HFFc6 (cell line): ENCODE measurements at places on chromosomes 12 and 14.
A peak's percentile ranks its signal among the peaks of the same experiment; 100 is the strongest.

GRCh38 chr14:92998946-92999345 is 76.0 kb downstream of the CHGA start:
- DNase-seq, result no peak

- DNase-seq, result no peak
These were observed 91.5 kb downstream of the APAF1 start for GRCh38 chr12:98736352-98737321.

DNA sequence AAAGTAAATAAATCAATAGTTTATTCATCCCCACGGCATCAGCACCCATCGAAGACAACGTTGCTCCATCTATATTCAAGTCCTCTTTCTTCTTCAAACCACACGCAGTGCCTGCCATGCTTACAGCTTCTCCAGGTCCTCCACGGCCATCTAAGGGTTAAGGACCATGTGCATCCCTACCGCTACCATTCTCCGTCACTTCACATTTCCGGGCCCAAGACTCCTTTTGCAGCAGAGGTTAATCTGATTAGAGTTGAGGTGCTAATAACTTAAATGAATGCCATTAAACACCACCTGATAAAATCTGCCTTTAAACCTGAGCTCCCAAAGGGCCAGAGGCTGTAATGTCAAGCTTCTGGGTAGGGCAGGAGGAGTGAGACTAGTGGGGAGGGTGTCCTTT is 79.7 kb upstream of the CCND2 start:
- DNase-seq, result no peak

DNA sequence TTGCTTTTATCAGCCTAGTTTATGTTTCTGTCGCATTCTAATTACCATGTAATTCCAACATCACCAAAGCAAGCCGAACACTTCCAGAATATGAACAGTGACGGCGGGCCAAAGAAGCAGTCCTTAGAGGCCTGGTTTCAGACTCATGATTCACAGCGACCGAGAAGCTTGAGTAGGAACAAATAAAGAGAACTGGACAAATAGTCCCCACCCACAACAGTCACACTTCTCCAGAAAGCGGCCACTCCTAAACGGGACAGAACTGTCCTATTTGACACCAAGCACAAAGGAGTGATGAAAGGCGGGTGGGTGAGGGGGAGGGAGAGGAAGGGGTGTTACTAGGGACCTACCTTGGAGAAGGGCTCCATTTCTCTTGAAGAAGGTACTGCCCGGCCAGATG is 136.4 kb downstream of the FOXN3 start:
- no peak for DNase-seq

- no peak for DNase-seq
These were observed 451.3 kb downstream of the ZFP36L1 start for GRCh38 chr14:68341411-68342212.

DNA sequence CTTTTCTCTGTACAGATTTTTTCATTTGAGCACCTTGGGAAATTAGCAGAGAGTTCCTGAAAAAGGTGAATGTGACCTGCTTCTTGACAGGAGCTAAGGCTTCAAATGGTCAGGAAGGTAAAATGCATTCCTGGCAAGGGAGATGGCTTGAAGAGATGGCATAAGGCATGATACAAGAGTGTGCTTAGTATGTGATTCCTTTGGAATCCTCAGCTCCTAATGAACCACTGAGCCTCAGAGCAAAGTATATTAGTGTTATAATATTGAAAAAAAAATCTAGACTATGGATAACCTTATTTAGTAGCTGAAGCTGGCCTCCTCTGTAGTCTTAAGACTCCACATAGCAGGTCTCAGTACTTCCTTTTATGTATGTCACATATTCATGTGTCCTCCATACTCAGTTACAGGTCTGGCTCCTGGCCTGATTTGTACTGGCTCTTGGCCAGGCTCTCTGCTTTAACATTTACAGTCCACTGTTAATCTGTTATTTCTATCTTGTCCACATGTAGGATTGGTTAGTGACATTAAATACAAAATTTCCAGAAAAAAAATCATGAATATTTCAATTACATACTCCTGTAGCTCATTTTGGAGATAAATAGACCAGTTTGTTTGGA is 17.9 kb downstream of the TOGARAM1 start:
- DNase-seq, result no peak

- DNase-seq, result no peak
These were observed at the start of gene HOXC4 for GRCh38 chr12:54053751-54054741. Gene HOXC4, plus strand, starts transcription at chr12:54053835. Its CDS starts 88 bp downstream, at chr12:54053923.

GRCh38 chr12:99413751-99414150 is 233.8 kb upstream of the GARIN6 start:
- no peak for DNase-seq

- DNase-seq, result no peak
These were observed 125.3 kb downstream of the ESRRB start for GRCh38 chr14:76501156-76501720.

DNA sequence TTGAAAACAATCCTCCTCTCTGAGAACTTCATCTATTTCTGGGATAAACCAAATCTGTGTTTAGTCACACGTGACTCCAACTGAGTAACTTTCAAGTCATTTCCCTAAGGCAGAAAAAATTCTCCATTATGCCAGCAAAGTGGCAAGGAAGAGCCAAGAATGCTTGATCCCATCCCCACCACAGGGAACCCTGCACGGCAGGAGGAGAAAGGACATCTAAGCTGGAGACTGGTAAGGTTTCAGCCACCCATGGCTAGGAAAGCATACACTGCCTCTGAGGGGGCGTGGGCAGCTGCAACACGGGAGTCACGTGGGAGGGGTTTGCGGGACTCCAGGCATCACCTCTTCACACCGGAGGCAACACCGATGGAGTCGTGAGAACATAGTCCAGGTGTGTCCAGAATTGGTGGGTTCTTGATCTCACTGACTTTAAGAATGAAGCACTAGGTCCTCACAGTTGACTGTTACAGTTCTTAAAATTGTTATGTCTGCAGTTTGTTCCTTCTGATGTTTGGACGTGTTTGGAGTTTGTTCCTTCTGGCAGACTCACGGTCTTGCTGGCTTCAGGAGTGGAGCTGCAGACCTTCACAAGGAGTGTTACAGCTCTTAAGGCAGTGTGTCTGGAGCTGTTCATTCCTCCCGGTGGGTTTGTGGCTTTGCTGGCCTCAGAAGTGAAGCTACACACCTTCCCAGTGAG is 2.7 kb upstream of the SIVA1 start:
- peak; percentile 71 for DNase-seq

- DNase-seq, result no peak
These were observed 188.3 kb downstream of the CAPZA3 start for GRCh38 chr12:18926188-18926587.

GRCh38 chr12:109827566-109828550 is 5.3 kb downstream of the TRPV4 start:
- DNase-seq, result no peak

DNA sequence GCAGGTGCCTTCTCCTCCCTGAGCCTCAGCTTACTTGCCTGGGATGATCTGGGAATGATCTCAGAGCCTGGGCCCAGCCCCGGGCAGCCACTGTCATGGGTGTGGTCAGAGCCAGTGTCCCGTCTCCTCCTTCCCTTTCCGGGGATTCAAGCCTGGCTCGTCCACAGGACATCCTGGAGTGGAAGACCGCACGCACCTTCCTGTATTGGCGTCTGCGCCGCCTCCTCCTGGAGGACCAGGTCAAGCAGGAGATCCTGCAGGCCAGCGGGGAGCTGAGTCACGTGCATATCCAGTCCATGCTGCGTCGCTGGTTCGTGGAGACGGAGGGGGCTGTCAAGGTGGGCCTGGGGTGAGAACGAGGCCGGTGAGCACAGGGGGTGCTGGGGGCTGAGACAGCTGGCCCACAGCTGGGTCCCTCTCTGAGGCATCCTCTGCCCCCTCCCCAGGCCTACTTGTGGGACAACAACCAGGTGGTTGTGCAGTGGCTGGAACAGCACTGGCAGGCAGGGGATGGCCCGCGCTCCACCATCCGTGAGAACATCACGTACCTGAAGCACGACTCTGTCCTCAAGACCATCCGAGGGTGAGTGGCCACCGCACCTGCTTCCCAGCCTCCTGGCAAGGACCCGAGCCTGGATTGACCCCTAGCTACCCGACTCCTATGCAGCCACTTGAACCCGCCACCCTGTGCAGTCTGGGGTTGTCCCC is 44.0 kb downstream of the FOXN4 start:
- DNase-seq, result no peak

GRCh38 chr12:20028033-20028432 is 340.3 kb upstream of the PDE3A start:
- no peak for DNase-seq

DNA sequence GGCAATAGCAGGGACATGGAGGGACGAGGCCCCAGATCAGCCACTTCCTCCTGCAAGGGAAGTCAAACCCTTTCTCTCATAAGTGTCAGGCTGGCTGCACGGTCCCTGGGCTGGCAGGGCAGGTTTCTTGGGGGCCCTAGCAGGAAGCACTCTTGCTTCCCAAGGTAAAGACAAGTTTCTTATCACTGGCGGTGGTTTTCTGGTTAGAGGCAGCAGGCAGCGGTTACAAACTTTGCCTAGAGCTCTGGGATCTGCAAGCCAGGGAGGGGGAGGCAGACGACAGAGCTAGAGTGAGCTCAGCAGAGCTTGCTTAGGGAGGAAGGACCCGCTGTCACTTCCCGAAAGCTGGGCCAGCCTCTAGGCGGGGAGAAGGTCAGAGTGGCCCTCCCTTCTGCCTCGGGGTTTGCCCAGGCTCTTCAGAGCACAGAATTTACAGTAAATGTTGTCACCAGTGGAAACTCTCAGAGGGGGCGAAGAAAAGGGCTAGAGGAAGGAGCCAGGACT is 20.4 kb downstream of the BATF start:
- DNase-seq, result no peak

GRCh38 chr12:79555028-79555925 is 135.5 kb downstream of the PAWR start:
- peak; percentile 63 for DNase-seq

DNA sequence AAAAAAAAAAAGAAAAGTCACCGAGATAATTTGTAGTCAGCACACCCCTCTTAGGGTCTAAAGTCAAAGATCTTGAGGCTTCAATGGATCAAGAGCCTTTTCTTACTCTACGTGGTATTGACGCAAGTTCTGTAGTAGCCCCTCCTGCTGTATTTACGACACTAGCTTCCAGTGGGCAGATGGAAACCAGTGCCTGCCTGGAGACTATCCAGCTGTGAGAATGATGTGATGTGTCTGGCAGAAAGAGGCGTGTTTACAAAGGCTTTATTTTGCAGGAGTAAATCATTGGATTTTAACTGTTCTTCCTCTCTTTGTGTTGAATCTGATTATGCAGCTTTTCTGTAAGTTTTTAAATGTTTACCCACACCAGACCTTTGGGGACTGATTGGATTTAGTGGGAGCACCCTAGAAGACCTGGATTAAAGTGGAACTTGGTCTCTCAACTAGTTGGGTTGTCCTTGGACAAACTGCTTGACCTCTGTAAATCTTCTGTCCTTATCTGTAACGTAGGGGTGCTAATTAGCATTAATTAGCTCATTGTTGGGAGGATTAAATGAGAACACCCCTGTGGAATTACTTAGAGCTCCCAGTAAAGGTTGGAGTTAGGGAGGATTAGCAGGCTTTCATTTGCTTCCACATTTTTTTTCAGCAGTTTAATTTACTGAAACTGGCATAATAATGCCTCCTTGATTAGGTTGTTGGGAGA is 72.4 kb downstream of the RASSF3 start:
- no peak for DNase-seq

- DNase-seq, result no peak
These were observed 34.2 kb upstream of the STRN3 start for GRCh38 chr14:31060253-31060875.

DNA sequence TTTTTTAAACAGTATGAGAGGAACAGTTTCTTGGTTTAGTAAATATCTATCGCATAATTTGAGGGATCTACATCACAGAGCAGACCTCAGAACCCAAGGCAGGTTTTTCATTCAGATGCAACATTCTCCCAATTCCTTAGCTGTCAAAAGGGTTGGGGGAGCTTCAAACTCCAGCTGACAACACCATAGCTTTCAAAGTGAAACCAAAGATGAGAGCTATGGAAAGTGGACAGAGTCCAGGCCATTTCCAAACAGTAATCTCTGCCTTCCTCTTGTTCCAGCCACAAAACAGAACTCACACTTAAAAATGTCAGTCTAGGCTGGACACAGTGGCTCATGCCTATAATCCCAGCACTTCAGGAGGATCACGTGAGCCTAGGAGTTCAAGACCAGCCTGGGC is 87.8 kb downstream of the SPRING1 start:
- DNase-seq, result no peak

- no peak for DNase-seq
These were observed 326.7 kb downstream of the SLC6A15 start for GRCh38 chr12:84585776-84586395.

- DNase-seq, result no peak
These were observed 2.7 kb downstream of the APPL2 start for GRCh38 chr12:105233041-105233905.

DNA sequence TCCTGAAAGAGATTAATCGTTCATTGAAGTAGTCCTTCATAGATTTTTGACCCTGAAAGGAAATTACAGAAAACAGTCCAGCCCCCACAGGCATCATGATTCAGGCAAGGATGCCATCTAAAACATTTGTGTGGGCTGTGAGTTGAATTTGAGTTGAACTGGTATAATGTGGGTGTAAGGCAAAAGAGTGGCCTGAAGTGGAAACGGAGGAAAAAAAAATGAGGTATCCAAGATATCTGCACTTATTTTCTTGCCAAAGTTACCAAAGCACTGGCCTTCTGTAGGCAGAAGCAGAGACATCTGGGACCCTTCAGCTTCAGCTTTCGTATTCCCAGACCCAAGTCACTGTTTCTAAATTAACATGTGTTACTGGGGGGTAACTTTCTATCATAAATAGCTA is 105.1 kb upstream of the DIO2 start:
- no peak for DNase-seq

GRCh38 chr12:25495331-25496097 is 57.6 kb downstream of the LMNTD1 start:
- DNase-seq, result peak; percentile 85

DNA sequence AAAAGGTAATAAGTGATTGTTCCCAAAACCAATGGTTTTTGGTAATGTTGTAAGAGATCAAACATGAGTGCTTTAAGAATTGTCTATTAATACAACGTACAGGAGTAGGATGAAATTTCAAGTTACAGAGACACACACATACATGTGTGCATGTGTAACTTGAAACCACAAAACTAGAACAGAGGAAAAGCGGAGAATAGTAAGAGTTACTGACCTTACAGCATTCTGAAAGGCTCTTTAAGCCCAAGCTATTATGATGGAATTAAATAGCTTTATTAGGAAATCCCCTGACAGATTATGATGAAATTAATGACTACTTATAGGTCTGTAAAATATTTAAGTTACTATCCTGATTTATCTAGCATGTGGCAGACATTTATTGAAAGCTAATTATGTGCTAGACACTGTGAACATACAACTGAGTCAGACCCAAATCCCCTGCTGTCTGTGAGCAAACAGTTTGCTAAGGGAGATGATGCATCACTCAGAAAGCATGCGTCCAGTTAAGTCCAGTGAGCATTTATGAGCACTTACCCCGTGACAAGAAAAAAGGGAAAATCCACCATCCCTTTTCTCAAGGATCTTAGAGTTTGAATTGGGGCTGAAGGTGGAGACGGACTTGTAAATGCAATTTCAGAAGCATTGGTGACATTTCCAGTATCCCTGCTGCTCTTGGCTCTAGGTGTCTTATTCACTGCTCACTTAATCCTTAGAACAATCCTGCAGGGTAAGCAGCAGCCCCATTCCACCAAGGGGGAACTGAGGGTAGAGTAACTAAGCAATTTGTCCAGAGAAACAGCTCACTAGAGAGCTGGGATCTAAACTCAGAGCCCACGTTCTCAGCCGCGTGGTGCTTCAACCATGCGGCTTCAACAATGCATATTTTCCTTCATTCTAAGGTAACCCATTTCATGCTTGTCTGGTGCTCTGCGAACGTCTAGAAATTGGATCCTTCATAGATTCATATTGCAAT is 117.4 kb downstream of the EML1 start:
- DNase-seq, result peak; percentile 87

GRCh38 chr14:95664066-95664465 is 22.2 kb upstream of the TCL1B start:
- no peak for DNase-seq
